NCI-H526 treated with DMSO at 0.1 percent for 48 hours (cell line): ENCODE measurements at places on chromosomes 5 and 9.

DNA sequence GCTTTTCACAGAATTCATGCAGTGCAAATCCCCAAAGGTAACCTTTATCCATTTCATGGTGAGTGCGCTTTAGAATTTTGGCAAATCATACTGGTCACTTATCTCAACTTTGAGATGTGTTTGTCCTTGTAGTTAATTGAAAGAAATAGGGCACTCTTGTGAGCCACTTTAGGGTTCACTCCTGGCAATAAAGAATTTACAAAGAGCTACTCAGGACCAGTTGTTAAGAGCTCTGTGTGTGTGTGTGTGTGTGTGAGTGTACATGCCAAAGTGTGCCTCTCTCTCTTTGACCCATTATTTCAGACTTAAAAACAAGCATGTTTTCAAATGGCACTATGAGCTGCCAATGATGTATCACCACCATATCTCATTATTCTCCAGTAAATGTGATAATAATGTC lies 21.3 kb downstream of the PCA3 start:
- DNase-seq = no peak

DNA sequence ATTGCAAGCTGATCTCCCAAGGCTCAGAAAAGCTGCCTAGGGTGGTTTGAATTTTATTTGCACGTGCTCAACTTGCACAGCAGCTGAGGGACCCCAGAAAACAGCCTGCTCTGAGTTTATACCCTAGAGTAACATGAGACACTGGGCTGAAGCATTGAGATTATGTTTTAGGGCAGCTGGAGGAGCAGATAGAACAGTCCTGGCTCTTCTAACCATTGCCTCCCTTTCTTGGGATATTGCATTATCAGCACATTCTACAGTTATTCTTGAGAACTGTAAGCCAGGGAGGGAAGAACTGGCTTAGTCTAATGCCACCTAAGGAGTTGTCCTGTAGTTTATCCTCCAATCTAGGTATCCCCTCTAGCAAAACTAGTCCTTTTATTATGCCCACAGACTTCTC lies 10.3 kb downstream of the SMC2 start:
- DNase-seq = peak; percentile 8

DNA sequence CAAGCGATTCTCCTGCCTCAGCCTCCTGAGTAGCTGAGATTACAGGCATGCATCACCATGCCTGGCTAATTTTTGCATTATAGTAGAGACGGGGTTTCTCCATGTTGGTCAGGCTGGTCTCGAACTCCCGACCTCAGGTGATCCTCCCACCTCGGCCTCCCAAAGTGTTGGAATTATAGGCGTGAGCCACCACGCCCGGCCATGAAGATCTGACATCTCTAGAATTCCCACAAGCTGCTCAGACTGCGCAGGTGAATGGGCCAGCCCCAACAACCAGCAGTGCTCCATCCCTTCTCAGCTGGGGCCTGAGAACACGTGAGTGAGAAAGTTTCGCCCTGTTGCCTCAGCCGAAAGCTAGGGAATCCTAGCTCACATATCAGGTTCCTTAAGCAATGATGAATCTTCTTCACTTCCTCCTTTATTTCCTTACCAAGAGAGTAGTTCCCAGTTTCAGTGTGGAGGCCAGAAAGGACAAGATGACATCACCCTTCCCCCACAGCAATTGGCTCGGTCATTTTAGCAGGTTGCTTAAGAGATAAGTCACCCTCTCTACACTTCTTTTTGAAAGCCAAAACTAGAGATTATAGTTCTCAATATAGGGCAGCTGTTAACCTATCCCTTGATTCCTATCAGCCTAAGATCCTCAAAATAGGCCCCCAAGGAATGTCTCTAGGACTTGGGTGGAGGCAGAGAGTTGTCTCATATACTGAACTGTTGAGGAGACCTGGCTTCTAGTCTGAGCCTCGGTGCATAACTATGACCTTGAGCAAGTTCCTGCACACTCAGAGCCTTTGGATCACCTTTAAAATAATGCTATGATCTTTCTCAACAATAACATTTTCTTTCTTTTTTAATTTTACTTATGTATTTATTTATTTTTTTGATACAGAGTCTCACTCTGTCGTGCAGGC lies 23.9 kb upstream of the PPP2CA start:
- DNase-seq = no peak

DNA sequence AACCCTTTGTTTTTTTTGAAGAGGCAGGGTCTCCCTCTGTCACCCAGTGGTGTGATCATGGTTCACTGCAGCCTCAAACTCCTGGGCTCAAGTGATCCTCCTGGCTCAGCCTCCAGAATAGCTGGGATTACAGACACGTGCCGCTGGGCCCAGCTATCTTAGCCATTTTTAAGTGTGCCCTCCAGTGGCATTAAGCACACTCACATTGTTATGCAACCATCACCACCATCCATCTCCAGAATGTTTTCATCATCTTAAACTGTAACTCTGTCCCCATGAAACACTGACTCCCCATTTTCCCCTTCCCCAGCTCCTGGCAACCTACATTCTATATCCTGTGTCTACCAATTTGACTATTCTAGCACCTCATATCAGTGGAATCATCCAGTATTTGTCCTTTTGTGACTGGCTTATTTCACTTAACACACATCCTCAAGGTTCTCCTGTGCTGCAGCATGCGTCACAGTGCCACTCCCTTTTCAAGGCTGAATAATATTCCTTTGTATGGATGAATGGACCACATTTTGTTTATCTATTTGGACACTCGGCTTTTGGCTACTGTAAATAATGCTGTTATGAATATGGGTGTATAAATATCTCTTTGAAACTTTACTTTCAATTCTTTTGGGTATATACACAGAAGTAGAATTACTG lies 12.5 kb upstream of the RAPGEF1 start:
- DNase-seq = no peak

DNA sequence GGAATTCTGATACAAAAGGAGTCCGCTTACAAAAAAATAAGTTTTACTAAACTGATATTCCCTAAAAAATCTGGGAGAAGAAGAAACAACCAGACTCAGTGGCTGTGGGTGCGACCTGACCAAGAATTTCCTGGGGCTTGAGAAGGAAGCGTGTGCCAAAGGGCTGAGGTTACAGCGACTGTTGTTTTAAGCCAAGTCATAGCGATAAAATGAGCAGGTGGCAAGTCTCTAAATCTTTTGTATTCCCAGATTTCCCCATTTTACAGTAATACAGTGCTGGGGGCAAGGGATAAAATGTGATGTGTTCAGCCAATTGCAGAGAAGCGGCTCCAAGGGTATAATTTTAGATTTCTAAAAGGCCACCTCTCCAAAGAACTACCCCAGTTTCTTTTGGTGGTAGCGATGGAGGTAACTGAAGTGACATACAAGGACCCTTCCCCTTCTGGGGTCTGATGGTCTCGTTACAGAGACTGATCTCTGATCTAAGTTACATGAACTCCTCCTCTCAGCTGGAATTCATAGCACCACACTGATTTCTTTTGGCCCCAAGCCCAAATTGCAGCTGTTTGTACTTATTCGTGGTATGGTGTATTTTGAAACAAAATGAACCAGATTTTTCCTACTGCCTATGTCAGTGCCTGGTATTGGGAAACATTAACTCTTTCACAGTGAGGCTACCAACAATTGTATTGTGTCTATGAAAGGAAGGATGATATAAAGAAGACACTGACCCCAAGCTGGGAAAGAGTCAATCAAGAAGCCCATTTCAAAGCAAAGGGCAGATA lies 41.6 kb downstream of the LPAR1 start:
- DNase-seq = no peak

DNA sequence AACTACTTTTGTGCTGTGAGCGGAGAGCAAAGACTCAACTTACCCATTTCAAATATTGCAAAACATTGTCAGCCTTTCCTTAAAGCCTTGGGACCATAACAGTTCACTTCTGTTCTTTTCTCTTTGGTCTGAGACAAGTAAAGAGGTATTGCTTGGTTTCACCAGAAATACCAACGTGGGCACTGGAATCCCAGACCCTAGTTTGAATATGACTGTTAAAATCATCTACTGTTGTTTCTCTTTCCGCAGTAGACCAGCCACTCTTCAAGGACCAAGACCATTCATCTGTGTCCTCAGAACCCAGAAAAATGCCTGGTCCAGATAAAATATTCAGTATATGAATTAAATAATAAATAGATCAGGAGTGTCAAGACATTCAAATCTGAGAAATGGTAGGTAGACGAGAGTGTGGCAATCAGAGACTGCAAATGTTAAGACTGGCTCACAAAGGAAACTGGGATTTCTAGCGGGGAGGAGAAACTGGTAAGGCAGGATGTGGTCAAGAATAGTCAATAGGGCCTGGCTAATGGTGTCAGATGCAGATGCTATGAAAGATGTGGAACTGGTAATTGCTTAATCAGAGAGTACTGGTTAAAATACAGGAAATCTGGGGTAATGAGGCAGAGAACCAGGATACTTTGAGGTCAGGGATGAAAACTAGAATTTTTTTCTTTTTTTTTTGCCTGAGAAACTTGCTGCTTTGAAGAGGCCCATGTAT lies 82.1 kb upstream of the IL33 start:
- DNase-seq = no peak

DNA sequence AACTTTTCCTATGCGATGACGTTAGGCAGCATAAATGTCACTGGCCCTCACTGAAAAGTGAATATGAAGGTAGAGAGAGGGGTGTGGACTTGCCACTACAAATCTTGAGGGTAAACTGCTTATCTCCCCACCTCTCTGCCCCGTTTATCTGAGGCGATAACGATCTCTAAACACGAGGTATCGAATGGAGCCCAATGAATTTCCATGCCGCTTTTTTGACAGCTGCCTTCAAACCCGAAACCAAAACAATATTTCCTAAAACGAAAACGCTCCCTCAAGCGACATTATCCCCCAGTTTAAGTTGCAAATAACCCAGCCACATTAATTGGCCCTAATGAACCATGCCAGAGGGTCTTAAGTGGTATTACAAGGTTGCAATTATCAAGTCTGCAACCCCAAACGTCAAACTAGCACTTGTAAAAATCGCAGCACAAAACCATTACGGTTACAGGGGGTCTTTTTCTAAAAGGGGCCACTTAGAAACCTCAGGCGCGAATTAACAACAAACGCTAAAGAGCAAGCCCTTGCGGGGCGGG lies 1.4 kb downstream of the NR3C1 start:
- DNase-seq = no peak

- DNase-seq = no peak
Measured at GRCh38 chr9:109624896-109625295, 126.8 kb upstream of the PTPN3 start.

- no peak for DNase-seq
Measured at GRCh38 chr5:134846641-134846960, 833 bp downstream of the C5orf24 start.

DNA sequence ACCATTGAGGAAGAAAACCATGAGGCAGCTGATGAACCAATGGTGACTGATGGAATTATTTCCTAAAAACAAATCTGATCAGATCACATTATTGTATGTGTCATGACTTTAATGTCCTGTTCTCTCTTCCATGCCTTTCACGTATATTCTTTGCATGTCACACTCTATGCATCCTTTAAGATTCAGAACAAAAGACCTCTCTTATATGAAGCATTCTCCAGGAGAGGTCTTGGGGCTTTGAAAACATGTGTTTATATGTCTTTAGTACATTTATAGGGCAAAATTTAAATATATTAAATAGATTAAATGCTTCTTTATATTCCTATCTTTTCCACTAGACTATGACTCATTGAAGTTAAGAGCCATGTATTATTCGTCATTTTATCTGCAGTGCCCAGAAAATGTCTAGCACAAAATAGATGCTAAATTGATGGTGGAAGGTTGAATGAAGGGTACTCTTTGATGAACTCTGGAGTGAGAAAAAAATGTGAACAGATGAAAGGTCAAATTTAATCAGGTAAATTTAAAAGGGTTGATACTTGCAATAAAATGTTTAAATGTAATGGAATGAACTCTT lies 196.3 kb downstream of the PSAT1 start:
- no peak for DNase-seq

DNA sequence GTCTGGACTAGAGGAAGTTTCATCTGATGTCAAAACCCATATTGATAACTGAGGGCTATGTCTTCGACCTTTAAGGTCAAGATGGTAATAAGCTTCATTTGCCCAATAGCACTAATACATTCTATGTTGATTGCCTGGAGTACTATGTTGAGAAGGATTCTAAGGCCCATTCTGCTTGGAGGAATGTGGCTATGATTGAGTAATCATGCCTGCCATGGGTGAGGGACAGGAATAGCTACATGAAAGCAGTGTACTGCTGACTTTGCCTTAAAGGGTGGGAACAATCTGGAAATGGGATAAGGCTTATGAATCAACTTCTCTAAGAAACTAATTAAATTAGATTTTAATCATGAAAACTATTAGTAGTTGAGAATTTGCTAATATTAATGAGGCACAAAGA lies 13.6 kb downstream of the NNT start:
- DNase-seq = no peak

- no peak for DNase-seq
Measured at GRCh38 chr5:150645070-150645700, 4.7 kb downstream of the SYNPO start.

DNA sequence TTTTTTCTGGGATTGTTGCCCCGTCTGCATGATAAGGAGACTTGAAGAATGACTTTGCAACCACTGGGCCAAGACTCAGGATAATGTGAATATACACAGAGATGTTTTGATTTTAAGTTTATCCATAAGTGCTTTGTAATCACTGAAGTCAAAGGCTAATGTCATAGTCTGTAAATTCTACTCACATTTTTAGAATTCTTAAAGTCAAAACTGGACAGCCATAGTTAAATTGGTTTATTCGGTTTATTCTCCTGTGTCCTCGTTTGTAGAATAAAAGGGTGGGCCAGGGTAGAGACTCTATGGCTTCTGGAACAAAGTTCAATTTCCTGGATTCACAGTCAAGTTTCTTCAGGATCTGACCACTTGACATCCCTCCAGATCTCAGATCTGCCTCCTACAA lies 327.7 kb upstream of the TNC start:
- no peak for DNase-seq

GRCh38 chr5:107469485-107470294 lies 201.0 kb downstream of the EFNA5 start:
- DNase-seq = no peak

GRCh38 chr5:132498152-132498551 lies 7.6 kb upstream of the IRF1 start:
- no peak for DNase-seq

DNA sequence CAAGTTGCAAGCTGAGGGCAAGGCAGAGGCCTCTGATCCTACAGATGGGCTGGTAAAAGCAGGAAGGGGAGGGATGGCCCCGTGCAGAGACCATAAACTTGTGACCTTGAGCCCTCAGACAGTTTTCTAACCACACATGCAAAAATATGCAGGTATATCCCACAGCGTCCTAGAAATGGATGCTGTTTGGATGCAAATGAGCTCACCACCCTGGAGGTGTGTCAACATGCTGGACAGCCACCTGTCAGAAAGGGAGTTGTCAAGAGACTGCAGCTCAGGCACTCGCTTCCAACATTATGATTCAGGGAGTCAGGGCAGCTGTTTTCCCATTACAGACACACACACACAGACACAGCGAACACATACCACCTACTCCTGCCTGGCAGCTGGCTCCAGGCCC lies 97.3 kb upstream of the PANK3 start:
- peak; percentile 92 for DNase-seq
